Activated naive CD4-positive, alpha-beta T cell (primary cell): ENCODE measurements at places on chromosomes 2 and 18.

DNA sequence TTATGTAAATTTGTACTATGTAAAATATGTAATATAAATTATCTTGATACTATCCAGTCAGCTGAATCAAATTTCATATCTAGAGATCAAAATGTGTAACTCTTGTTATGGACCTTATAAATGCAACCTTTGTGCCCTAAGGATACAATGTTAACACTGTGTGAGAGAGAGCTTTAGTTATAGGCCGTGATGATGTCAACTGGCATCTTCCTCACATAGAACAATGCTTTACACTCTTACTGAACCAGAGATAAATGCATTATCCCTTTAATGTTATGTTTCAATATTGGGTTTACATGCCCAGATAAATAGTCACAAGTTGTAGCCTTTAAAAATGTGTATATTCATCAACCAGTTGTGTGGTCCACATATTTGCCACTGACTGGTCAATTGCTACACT, 115.1 kb downstream of the KCNJ3 start:
- DNase-seq = no peak

DNA sequence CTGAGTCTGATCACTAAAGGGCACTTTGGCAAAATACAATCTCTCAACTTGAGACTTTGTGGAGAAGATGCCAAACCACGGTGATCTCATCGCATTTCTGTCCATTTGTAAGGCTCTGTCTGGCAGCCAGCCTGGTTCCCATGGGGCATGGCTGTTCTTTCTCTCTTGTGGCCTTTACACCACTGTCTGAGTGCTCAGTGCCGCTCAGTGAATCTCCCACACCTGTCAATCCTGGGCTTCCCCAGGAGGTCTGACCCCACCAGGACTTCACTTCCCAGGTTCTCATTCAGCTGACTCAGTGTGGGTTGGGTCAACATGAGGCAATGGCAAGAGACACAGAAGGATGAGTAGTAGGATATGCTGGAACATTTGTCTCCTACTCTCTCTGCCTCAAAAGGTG, 96.8 kb upstream of the TRIB2 start:
- DNase-seq = no peak

GRCh38 chr2:152453129-152453911, 118.3 kb downstream of the FMNL2 start:
- no peak for DNase-seq

- no peak for DNase-seq
Measured at GRCh38 chr2:169260246-169260645, 102.1 kb downstream of the LRP2 start.

DNA sequence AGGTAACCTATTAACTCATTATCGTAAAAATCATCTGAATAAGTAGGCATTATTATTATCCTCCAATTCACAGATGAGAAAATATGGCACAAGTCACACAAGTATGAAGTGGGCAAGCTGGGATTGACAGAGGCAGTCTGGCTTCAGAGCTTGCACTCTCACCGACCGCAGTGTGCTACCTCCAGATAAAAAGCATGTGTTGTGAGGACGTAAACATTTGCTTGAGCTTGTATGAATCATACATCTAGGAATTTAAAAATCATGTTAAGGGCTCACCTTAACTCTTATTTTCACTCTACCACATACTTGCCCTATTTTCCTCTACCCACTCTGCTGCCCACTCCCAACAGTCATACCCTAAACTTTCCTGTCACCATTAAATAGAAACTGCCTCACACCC, 65.3 kb upstream of the AMMECR1L start:
- no peak for DNase-seq

- DNase-seq = no peak
Measured at GRCh38 chr2:237529452-237530402, 36.6 kb upstream of the PRLH start.

DNA sequence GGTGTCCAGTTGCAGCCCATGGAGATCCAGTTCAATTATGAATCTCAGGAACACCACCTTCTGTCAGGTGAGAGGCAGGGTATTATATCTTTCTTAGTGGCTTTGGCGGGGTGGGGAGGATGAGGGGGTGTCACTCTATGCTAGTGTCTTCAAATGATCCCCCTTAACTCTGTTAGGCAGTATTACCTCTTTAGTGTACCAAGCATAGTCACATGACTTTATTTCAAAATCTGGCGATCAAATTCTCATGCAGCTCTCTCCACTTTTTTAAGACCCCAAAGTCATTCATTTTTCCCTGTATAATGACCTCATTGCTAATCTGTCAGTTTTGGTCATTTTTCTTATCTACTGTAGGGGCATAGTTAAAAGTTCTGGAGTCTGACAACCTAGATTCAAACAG, 1.1 kb upstream of the ZSCAN30 start:
- DNase-seq = no peak

DNA sequence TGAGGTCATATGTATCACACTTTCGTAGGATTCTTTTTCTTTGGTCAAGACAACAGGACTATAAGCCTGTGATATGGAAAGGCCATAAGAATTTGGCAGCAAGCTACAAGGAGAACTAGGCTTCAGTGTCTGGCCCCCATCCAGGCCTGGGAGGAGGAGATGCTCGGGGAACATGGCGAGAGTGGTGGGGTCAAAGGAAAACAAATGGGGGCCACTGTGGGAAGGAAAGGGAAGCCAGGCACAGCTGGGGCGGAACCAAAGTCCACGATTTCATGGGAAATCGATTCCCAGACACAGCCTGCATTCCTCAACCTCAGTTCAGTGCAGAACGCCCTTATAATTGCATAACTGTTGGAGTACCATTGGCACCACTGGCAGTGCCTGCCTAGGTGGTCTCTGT, 58.2 kb downstream of the MBP start:
- no peak for DNase-seq

DNA sequence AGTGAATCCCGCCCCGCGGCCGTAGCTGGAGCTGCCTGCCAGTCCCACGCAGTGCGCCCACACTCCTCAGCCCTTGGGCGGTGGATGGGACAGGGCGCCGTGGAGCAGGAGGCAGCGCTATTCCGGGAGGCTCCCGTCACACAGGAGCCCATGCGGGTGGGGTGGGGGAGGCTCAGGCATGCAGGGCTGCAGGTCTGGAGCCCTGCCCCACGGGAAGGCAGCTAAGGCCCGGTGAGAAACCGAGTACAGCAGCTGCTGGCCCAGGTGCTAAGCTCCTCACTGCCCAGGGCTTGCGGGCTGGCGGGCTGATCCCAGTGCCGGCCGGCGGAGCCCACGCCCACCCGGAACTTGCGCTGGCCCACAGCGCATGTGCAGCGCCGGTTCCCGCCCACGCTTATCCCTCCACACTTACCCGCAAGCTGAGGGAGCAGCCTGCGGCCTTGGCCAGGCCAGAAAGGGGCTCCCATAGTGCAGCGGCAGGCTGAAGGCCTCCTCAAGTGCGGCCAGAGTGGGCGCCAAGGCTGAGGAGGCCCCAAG, 1152.8 kb upstream of the CELF4 start:
- DNase-seq = no peak

GRCh38 chr18:39555496-39555895, 1989.9 kb upstream of the CELF4 start:
- DNase-seq = no peak

DNA sequence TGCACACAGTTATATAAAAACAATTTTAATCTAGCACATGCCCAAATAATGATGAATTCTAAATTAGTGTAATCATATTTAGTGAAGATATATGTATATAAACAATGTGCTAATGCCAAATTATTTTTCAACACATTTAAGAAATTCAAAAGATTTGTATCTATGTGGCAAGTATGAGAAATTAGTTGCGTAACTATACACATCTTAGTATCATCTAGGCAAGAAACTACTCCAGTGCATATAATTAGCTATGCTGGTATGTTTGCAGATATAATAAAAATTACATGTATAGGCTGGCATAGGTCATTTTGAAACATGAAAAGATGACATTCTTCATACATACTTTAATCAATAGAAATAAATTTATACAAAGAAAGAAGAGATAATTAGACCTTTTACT, 252.0 kb upstream of the VWC2L start:
- no peak for DNase-seq

DNA sequence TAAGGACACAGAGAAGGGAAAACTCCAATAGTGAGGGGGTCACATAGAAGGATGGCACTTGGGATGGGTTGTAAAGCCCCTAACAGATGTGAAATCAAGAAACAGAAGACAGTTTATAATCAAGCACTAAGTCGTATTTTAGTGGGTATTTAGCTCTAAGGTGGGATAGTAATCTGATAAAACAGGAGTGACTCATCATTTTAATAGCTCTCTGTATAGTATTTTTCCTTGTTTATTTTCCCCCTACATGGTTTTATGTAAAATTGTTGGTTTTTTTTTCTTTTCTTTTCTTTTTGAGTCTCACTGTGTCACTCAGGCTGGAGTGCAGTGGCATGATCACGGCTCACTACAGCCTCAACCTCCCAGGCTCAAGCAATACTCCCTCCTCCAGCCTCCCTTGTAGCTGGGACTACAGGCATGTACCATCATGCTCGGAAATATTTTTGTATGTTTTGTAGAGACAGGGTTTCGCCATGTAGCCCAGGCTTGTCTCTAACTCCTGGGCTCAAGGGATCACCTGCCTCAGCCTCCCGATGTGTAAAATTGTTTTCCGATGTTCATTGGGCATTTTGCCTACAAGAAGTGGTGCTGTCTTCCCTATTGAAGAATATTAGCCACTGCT, 142.6 kb upstream of the SERPINE2 start:
- DNase-seq = no peak

DNA sequence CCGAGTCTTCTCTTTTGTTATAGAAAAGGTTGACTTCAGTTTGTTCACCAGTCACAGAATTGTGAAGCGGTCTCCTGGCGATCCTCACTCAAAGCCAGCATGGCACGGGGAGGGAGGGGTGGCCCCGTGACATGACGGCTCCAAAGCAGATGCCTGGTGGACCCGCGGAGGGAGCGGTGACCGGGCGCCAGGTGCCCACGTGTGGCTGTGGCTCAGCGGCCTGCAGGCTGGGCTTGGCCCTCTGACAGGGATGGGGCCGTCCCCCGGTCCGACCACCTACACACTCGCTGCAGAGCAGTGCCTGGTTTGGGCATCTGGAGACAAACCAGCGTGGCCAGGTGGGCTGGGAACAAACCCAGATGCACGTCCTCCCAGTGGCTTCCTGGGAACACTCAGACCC, 129.1 kb upstream of the SNTG2 start:
- no peak for DNase-seq

DNA sequence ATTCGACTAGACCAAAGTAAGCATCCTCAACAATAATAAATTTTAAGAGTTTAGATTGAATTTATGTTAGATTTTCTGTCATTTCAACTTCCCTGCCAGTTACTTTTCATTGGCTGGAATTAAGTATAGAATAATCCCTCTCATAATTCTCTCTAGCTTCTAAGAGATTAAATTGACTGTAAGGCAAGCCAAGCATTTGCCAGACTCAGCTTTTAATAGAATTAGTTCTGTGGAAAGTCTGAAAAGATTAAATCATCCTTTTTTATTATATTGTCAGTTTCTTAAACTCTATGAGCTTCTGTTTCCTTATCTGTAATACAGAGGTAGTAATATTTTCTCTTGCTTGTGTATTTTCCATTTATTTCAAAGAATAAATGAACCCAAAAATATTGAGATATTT, 77.9 kb upstream of the ZNF804A start:
- DNase-seq = no peak

DNA sequence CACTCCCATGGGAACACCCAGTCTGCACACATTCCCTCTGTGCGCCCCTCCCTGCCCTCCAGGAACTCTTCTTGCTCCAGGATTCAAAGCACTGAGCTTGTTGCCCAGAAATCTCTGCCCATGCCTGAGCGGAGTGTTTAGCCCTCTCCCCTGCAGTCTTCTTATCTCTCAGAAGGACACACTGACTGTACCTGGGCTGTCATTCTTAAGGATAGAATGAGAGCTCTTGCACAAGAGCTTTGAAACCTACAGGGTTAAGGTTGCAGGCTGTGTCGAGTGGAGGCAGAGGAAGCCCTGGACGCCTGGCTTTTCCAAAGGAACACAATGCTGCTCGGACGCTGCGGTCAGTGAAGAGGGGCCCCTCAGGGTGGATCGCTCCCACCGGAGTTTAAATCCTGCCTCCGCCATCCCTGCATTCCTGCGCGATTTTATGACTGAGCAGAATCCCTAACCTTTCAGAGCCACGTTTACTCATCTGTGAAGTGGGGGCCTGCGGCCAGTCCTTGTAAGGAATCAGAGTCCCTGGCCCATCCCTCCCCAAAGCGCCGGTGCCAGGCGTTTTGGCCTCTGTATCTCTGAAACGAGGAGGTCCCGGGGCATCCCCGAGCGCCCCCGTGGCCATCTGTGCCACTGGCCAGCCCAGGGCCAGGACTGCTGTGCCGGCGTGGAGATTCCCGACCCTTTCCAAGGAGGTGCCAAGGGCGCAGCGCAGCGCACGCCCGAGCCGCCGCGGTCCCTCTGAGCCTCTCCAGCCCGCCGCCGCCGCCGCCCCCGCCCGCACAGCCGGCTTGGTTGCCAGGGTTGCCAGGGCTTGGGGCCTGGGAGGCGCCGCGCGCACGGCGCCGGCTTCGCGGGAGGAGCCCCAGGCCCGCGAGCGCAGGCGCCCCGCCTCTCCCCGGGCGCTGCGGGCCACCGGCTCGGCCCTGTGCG, 58.9 kb downstream of the FAM168B start:
- DNase-seq = no peak

- no peak for DNase-seq
Measured at GRCh38 chr2:110828330-110828729, 96.0 kb downstream of the ACOXL start.

DNA sequence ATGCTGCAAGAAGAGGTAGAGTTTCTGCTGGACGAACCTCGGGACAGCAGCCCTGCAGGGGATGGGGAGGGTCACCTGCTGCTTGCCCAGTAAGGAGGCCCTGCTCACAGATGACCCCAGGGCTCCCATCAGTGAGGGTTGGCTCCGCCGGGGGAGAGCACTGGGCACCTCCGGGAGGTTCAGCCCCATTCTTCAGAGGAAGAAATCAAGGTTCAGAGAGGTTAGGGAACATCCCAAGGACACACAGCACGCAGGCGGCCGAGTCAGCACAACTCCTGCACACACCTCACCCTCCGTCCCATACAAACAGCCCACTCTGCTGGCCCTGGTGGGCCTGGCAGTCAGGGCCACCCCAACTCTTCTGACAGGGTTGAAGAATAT, 11.7 kb upstream of the CCDC74B start:
- no peak for DNase-seq

DNA sequence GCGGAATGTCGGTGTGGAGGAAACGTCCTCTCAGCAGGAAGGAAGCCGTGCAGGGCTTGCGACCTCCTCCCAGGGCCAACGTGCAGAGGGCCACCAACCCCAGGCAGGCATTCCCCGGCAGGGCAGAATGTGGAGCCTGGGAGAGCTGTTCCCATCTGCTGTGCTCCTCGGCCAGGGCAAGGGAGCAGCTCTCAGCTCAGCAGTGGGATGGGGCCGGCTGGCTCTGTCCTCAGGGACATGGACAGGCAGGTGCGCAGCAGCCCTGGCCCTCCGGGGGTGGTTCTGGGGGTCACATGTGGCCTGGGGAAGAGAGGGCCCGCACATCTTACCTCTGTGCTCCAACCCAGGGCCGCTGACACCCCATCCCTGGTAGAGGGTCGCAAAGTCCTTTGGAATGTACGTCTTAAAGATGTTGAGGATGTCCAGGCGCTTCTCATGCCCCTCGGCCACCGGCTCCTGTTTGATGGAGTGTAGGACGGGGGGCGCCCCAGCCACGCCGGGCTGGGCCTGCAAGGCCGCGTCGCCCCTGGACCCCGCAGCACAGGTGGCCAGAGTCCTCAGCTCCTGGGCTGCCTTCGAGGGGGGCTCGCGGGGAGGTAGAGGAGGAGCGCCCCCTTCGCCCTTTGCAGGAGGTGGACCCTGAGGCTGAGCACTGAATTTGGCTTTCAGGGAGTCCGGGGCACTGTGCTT, 116.4 kb downstream of the ZNF516 start:
- DNase-seq = no peak
